ENCODE measurements at places on chromosomes 13 and 19. TPM values are rescaled to one million over a fixed set of nuclear protein-coding genes. Genes with fewer than 3 reads are reported as not detected.

GRCh38 chr19:926589-927350 is 935 bp downstream of the ARID3A start:
- no peak for DNase-seq

DNA sequence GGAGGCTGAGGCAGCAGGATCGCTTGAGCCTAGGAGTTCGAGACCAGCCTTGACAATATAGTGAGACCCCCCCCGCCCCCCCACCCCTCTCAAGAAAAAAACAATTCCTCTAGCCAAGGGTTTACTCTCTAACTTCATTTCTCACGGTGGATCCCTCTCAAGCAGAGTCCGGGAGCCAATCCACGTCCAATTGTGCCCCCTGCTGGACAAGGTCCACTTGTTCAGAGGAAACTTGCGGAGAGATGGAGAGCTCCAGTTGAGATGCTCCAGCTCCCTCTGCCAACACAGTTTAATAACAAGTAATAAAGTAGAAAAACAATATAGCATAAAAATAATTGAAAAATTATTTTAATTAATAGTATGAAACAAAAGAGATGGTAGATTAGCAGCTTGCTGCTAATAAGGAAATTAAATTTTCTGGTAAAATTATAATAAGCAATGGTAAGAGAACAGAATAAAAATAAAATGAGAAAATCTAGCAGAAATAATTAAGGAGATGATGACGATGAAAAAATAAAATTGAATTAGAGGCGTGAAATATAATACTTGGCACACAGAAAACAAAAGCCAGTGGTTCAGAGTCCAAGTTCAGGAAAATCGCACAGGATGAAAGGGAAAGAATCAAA is 14.5 kb upstream of the SIGLEC14 start:
- peak; percentile 78 for DNase-seq

- DNase-seq: no peak
Observed at GRCh38 chr13:32530841-32531253, 7.7 kb downstream of the N4BP2L2 start.

Gene SLAIN1
- polyA plus RNA-seq: 3.4 TPM

Gene KLHL1
- not detected for polyA plus RNA-seq

Gene BST2
- 103 TPM for polyA plus RNA-seq

- no peak for DNase-seq
Observed at GRCh38 chr13:111429064-111429558, 108.7 kb downstream of the TEX29 start.

DNA sequence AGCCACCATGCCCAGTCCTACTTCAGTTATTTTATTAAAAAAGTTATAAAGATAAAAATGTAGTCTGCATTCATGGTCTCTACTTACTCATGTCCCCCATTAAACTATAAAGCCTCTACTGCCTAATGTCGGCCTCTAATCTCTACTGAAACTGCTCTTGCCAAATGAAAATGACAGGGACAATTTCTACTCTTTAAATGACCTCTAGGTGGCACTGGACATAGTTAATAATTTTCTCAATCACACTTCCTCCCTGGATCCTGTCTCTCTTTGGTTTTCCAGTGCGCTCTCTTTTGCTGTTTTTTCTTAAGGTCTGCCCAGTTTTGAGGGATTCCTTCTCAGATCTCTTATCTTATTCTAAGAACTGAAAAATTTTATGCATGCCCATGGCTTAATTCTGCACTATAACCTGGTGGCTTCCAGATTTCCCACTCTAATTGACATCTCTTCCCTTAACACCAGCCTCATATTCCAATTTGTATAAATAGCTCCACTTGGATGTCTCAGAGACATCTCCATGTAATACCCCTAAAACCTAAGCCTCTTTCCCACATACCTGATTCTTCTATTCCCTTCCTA is 54.3 kb downstream of the MTMR6 start:
- no peak for DNase-seq

Gene LILRA1
- 0.63 TPM for polyA plus RNA-seq

Gene CUL4A
- 44.2 TPM for polyA plus RNA-seq

Measured in urinary bladder (tissue), 4 donors.